ENCODE measurements at places on chromosomes 3 and 15.

- peaks cover 48% of the 10 kb centered on the region for H3K4me1 ChIP-seq
- no peak for DNase-seq
- H3K4me3 ChIP-seq, result no peak overlapping the region
- H3K36me3 ChIP-seq, result no peaks in the 10 kb centered on the region
- no peaks in the 10 kb centered on the region for H3K27me3 ChIP-seq
Observed at GRCh38 chr3:73804204-73804603, 179.5 kb upstream of the PDZRN3 start.

DNA sequence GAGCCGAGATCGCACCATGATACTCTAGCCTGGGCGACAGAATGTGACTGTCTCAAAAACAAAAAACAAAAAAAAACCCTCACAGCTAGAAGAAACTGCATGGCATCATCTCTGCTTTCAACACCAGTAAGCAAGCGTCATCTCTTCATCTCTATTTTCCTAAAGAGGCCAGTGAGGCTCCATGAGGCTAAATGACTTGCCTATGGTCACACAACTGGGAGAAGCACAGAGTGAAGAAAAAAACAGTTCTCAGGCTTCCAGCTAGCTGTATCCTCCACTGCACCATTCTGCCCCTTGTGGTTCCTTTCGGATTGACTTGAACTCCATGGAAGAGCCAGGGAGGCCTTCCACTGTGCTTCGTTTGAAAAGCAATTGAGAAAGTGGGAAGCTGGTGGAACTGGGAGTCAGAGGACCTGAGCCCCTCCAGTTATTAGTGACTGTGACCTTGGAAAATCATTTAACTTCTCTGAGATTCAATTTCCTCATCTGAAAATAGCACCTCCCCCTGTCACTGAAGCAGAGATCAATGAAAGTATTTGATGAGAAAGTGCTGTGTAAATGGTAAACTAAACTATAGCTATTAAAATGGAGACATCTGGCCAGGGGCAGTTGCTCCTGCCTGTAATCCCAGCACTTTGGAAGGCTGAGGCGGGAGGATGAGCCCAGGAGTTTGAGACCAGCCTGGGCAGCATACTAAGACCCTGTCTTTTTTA, 32.1 kb upstream of the DENND4A start:
- H3K4me1 ChIP-seq, result no peaks in the 10 kb centered on the region
- no peak overlapping the region for H3K27ac ChIP-seq
- DNase-seq, result peak; percentile 60
- no peaks in the 10 kb centered on the region for H3K36me3 ChIP-seq
- no peaks in the 10 kb centered on the region for H3K27me3 ChIP-seq
- H3K4me3 ChIP-seq, result no peak overlapping the region

GRCh38 chr3:151895478-151896241, 22.2 kb downstream of the SUCNR1 start:
- no peak overlapping the region for H3K27ac ChIP-seq
- H3K27me3 ChIP-seq, result no peaks in the 10 kb centered on the region
- DNase-seq, result no peak

DNA sequence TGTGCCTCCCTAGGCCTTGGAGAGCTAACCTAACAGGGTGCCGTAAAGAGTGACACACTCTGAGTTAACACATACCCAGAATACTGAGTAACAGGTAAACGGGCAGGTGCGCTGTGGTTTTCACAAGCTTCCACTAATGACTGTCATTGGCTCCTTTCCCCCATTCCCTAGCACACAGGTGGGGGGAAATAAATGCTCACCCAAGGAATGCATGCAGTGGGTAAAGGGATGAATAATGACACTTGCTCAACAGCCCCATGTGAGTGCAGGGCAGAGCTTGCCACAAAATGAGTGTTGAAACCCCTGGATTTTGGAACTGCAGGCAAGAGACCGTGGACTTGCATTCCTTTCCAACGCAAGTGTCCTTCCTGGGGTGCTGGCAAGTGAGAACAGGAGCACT, 57.6 kb downstream of the ADAMTS17 start:
- no peak overlapping the region for H3K4me3 ChIP-seq
- no peaks in the 10 kb centered on the region for H3K36me3 ChIP-seq
- no peak for DNase-seq

GRCh38 chr3:122100083-122100482, 44.9 kb downstream of the CD86 start:
- DNase-seq, result no peak
- no peaks in the 10 kb centered on the region for H3K4me1 ChIP-seq
- no peak overlapping the region for H3K4me3 ChIP-seq
- no peak overlapping the region for H3K27ac ChIP-seq

- DNase-seq, result no peak
- H3K27me3 ChIP-seq, result no peaks in the 10 kb centered on the region
- no peaks in the 10 kb centered on the region for H3K4me1 ChIP-seq
- H3K36me3 ChIP-seq, result no peaks in the 10 kb centered on the region
Observed at GRCh38 chr3:108862865-108863798, 40.5 kb downstream of the TRAT1 start.

DNA sequence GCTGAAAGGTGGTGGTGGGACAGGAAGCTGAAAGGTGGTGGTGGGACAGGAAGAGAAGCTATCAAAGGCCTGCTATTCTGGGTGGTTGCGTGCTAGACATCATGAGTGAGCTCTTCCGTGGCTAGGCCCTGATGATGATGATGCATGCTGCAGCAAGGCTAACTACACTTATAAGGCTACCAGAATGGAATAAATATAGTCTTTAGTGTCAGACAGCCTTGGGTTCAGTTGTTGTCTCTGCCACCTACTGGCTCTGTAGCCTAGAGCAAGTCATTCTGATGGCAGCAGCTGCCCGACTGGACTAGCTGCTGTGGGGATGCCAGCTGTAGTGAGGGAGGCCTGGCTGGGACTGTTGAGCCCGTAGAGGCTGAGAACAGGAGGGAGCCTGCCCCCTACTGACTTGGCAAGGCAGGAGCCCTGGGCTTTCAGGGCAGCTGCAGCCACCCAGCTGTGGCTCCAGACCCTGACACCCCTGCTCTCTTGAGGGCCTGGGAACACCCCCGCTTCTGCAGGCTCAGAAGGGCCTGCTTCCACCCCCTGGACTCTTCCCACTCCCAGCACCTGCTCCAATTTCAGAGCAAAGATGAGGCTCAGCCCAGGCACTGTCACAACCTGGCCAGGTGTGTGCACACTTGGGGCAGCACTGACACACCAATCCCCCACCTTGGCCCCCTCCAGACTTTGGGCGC, 21.4 kb upstream of the ZBED2 start:
- no peak overlapping the region for H3K4me3 ChIP-seq
- no peak overlapping the region for H3K27ac ChIP-seq
- DNase-seq, result no peak

- no peak overlapping the region for H3K4me3 ChIP-seq
- H3K27me3 ChIP-seq, result peaks cover 39% of the 10 kb centered on the region
- H3K4me1 ChIP-seq, result no peaks in the 10 kb centered on the region
- H3K36me3 ChIP-seq, result no peaks in the 10 kb centered on the region
- no peak for DNase-seq
Observed at GRCh38 chr15:31304751-31305365, 21.8 kb upstream of the KLF13 start.

- H3K27ac ChIP-seq, result no peak overlapping the region
- H3K4me1 ChIP-seq, result no peaks in the 10 kb centered on the region
- no peak overlapping the region for H3K4me3 ChIP-seq
- DNase-seq, result no peak
Observed at GRCh38 chr3:183275418-183275817, 22.4 kb downstream of the B3GNT5 start.

- no peaks in the 10 kb centered on the region for H3K36me3 ChIP-seq
- H3K27ac ChIP-seq, result no peak overlapping the region
- DNase-seq, result no peak
Observed at GRCh38 chr3:34035775-34036174, 237.3 kb downstream of the PDCD6IP start.

- DNase-seq, result peak; percentile 91
- H3K27ac ChIP-seq, result peak within 1 kb of the TSS; percentile 91
- H3K4me1 ChIP-seq, result no peaks in the 10 kb centered on the region
- H3K36me3 ChIP-seq, result peaks cover 16% of the 10 kb centered on the region
Observed at GRCh38 chr3:126475413-126476114, at the start of gene ZXDC. Gene ZXDC, minus strand, starts transcription at chr3:126475891. Its CDS starts 26 bp downstream, at chr3:126475865.

DNA sequence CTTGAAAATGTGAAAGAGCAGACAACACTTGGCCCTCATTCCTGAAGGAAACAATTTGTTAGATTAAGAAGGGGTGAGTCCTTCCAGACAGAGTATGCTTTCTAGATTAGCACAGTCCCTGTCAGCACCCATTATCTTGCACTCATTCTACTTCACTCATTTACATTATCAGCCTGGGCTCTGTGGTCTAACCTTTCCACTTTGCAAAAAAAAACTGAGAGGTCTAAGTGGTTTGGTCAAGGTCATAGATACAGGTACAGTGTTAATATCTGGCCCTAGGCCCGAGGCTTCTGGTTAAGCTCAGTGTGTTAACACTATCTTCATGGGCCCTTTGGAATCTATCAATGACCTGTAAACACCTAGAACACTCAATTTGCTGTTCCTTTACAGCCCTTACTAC, 123.4 kb upstream of the LRRN1 start:
- H3K4me3 ChIP-seq, result no peak overlapping the region
- DNase-seq, result no peak
- H3K4me1 ChIP-seq, result no peaks in the 10 kb centered on the region

- no peaks in the 10 kb centered on the region for H3K4me1 ChIP-seq
- H3K27ac ChIP-seq, result no peak overlapping the region
- no peak for DNase-seq
- H3K36me3 ChIP-seq, result no peaks in the 10 kb centered on the region
Observed at GRCh38 chr3:135549928-135550494, 415.5 kb upstream of the PPP2R3A start.

GRCh38 chr3:129528589-129529100, at the start of gene RHO:
Gene RHO, plus strand, starts transcription at chr3:129528639. Its CDS starts 95 bp downstream, at chr3:129528734.
- no peaks in the 10 kb centered on the region for H3K27me3 ChIP-seq
- no peak within 1 kb of the TSS for H3K27ac ChIP-seq
- no peak for DNase-seq
- peaks cover 10% of the 10 kb centered on the region for H3K4me1 ChIP-seq
- no peaks in the 10 kb centered on the region for H3K36me3 ChIP-seq

- H3K4me1 ChIP-seq, result no peaks in the 10 kb centered on the region
- no peak overlapping the region for H3K4me3 ChIP-seq
Observed at GRCh38 chr3:16817197-16817596, 67.6 kb upstream of the PLCL2 start.

DNA sequence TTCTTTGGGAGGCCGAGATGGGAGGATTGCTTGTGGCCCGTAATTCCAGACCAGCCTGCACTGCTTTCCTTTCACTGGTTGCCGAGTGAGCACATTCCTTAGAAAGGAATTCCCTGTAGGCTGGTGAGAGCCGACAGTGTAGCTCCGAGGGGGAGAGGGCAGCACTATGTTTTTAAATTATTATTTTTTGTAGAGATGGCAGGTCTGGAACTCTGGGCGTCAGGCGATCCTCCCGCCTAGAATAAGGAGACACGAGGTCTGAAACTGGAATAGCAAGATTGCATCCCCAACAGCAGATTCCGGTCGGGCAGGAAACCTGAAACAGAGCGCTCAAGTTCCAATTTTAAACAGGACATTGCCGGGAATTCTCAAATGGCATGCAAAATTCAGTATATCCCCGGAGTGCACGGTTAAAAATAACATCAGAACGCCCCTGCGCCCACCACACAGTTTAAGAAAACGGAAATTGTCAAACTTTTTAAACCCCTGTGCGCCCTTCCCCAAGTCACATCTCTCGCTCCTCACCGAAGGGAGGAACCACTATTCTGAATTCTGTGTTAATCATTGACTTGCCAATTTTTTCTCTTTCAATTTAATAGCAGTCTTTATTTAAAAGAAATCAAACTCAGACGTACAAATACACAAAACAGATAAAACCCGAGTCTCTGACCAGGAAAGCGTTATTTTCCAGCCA, 643 bp upstream of the RNU5B-1 start:
- H3K27ac ChIP-seq, result peak overlapping the region; percentile 80
- DNase-seq, result peak; percentile 54
- no peaks in the 10 kb centered on the region for H3K27me3 ChIP-seq

DNA sequence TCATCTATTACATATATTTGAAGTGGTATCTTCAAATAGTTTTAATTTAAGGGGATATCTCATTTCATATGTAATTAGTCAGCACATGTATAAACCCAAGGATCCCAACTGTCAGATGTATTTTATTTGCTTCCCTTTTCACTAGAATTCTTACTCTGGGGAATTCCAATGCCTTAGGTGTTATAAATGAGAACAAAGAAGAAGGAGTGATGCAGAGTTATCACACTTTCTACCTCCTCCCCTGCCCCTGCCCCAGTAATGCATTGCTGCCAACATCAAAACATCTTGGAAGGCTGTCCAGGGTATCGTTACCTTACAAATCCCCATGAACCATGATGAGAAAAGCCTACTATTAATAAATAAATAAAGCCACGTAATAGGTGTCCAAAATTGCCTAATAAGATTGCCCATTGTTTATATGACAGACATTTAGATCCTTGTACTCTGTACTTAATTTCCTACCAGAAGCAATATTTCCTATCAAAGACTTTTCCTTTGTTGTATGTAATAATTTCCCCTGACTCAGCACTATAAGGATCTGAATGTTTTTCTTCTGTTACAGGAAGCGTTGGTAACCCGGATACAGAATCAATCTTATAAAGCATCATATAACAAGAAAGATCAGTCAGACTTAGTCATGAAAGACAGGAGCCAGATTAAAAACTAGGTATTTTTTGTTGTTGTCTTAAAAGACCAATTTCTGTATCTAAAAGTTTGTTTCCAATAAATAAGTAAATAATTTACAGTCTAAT, 38.8 kb downstream of the CBLB start:
- DNase-seq, result no peak
- H3K27ac ChIP-seq, result no peak overlapping the region
- H3K36me3 ChIP-seq, result no peaks in the 10 kb centered on the region
- H3K4me3 ChIP-seq, result no peak overlapping the region
- H3K4me1 ChIP-seq, result peaks cover 31% of the 10 kb centered on the region
- no peaks in the 10 kb centered on the region for H3K27me3 ChIP-seq

GRCh38 chr15:90994059-90994416, 297 bp downstream of the PRC1 start:
- peak overlapping the region; percentile 84 for H3K27ac ChIP-seq
- H3K36me3 ChIP-seq, result peaks cover 2% of the 10 kb centered on the region
- no peaks in the 10 kb centered on the region for H3K27me3 ChIP-seq
- no peaks in the 10 kb centered on the region for H3K4me1 ChIP-seq
- DNase-seq, result peak; percentile 65

- no peak overlapping the region for H3K27ac ChIP-seq
- H3K4me3 ChIP-seq, result no peak overlapping the region
- H3K36me3 ChIP-seq, result peaks cover 73% of the 10 kb centered on the region
- DNase-seq, result no peak
- no peaks in the 10 kb centered on the region for H3K4me1 ChIP-seq
- no peaks in the 10 kb centered on the region for H3K27me3 ChIP-seq
Observed at GRCh38 chr3:32147933-32148332, 41.5 kb downstream of the GPD1L start.

DNA sequence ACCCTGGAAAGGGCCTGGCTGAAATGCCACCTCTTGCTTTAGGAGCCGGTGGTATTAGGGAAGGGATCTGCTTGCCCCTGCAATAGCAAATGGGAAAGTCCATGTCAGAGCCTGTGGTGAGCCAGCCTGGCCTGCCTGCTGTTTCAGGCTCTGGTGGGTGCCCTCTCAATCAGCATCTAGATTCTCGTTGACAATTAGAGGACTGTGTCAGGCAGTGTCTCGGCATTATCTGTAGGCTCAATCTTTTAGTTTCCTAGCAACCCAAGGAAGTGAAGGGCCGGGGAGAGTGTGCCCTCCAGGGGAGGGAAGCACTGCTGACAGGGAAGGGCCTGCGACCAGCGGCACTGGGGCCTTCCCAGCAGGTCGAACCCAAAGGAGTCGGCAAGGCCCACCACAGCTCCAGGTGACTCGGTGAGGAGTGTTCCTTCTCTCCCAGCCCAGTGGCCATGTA, 42.1 kb downstream of the TLE3 start:
- no peak overlapping the region for H3K27ac ChIP-seq
- H3K36me3 ChIP-seq, result peaks cover 100% of the 10 kb centered on the region
- H3K27me3 ChIP-seq, result no peaks in the 10 kb centered on the region
- DNase-seq, result peak; percentile 60
- no peaks in the 10 kb centered on the region for H3K4me1 ChIP-seq

Measured in tibial artery (tissue), 4 donors.